ENCODE measurements at places on chromosomes 16 and 17.
A peak's percentile ranks its signal among the peaks of the same experiment; 100 is the strongest.

DNA sequence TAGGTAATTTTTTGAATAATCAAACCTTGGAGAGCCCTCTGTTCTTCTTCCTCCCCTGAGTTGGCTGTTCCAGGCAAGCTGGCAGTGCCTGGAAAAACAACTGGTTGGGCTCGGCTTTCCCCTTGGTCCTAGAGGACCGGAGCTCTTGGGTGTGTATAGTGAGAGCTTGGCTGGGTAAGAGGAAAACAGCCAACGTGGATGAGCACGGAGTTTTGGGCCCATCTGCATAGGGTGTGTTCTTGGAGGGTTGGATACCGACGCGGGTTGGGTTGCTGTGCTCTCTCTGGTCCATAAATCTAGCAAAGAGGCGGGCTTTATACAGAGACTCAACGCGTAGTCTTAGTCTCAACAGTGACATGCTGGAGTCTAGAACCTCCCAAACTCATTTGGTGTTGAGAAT is 23.2 kb downstream of the ITGB3 start:
- DNase-seq: no peak

DNA sequence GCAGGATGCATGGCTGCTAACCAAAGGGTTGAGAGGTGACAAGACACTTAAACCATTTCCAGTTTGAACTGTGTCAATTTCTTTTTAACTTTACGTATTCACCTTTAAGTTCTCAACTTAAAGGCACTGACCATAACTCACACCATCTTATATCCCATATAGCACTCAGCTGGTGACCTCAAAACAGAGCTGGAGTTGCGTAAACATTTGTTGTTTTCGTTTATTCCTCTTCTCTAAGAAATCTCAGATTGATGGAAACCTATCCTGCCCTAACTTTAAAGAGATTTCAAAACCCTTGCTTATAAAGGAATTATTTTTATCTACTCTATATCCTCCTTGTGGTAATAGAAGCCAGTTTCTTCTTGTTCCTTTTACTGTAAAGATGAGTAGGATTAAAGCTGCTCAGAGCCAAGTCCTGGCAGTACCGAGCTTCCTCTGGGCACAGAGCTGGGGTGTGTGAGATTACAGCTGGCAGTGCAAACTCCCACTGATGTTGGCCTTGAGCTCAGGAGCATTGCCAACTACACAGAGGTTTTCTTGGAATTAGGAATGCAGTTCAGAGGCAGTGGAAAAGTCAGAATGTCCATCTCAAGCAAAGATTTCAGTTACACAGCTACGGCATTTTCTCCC is 1.3 kb downstream of the KCTD2 start:
- no peak for DNase-seq

DNA sequence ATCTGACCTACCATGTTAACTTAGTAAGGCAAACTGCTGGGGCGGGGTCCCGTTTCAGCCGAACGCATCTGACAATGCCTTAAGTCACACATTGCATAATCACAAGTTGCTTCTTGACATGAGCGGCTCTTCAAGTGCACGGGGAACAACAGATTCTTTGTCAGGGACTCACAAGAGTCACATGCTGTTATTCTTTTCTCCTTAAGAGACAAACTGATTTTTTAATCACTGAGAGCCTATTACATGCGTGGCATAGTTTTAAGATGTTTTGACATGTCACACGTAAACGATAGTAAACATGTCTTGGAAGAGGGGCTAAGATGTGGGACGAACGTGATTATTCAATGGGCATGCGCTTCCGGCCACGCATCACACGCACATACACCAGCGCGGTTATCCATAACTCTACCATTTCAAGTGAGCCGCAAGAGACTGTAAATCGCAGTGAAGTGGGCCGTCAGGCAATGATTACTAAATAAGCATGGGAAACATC is 63.4 kb downstream of the ADCY9 start:
- no peak for DNase-seq

DNA sequence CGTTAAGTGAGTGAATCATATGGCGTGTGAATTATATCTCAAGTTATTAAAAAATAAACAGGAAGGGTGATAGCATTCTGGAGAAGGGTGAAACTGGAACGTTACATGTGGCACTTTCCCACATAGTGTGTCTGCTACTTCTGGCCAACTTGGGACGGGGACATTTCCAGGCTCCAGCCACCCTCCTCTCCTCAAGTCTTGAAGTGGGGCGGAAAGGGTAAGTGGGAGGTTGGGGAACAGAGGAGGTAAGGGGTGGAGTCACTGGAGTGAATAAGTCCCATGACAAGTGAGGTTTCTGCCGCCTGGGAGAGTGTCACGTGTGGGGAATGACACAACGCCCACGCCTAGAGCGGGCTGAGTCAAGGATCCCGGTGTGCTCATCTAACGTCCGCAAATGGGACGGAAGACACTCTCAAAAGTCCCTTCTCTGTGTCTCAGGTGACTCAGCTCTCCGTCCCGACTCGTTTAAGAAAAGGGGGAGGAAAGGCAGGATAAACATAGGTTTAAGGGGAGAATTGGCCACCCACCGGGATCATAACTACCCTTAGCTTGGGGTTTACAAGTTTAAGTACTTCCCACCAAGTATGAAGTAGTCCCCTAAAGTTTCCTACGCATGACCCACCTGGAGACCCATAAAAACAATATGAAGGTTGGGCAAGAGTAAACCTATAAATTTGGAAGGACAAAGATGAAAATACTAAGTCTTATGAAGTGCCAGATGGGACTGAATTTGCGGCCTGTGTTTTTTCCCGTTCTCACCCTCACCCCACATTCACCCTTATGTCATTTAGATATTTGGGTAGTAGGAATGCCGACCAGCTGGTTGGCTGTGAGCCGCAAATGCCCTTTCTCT is 1.2 kb upstream of the SPAG9 start:
- peak; percentile 82 for DNase-seq

GRCh38 chr17:61456688-61457225 is 4.5 kb downstream of the TBX4 start:
- DNase-seq: no peak

DNA sequence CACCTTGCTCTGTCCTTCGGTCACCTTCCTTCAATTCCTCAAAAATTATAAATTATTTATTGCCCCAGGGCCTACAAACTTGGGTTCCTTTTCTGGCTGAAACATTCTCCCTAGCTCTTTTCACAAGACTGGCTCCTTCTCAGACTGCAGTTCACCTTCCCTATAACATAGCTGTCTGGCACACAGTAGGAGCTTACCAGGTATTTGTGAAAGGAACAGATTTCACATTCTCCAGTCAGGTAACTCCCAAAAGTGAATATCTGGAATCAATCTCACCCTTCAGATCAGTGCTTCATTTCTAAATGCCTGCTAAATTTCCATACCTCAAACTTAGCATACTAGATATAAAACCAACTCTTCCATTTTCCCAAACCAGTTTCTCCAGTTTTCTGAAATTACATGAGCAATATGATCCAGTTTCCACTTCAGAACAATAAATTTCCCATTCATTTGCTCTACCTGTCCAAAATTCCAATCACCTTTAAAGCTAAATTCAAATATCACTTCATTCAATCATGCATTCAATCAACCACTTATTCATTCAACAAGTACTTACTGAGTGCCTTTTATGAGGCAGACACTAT is 6.1 kb downstream of the RFFL start:
- no peak for DNase-seq

GRCh38 chr16:84729716-84730320 is 30.0 kb downstream of the USP10 start:
- no peak for DNase-seq

- DNase-seq: no peak
Measured at GRCh38 chr16:24051125-24051524, 205.0 kb upstream of the CACNG3 start.

DNA sequence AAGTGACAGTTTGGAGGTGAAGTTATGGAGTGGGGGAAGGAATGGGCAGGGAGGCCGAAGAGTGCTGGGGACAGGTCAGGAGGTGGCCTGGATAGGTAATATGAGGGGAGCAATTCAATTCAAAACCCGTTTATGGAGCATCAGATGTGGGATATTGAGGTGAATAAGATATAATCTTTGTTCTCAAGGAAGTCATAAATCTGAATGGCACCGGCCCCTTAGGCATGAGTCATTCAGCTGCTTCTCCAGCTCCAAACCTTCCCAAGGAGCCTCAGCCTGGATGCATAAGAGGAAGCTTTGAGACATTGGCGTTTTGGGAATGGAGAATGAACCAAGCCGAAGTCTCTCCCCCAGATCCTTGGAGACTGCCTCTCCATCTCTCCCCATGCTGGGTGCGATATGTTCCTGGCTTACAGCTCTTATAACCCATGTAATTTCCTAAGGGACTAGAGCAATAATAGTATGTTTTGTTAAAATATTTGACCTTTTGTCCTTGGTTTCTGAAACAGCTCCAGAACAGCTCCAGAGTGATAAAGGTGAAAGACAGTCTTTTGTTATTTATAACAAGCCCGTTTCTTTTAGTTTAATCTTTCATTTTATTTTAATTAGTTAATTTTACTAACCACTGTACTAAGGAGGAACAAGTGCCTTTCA is 1.7 kb downstream of the TUBG2 start:
- no peak for DNase-seq
